Testis (tissue), 5 donors: ENCODE measurements at places on chromosomes 16 and 17. TPM values are rescaled to one million over a fixed set of nuclear protein-coding genes. Genes with fewer than 3 reads are reported as not detected.
A peak's percentile ranks its signal among the peaks of the same experiment; 100 is the strongest.

- no peaks in the 10 kb centered on the region for H3K27me3 ChIP-seq
- no peak for DNase-seq
- no peak overlapping the region for H3K4me3 ChIP-seq
- no peaks in the 10 kb centered on the region for H3K4me1 ChIP-seq
Measured at GRCh38 chr17:72236980-72237633, 116.3 kb downstream of the SOX9 start.

SMIM36 gene
- total RNA-seq, result 9.5 TPM

GRCh38 chr16:84054271-84054670 lies 11.7 kb upstream of the SLC38A8 start:
- no peaks in the 10 kb centered on the region for H3K36me3 ChIP-seq
- no peak overlapping the region for H3K4me3 ChIP-seq
- no peak for DNase-seq

CLEC3A gene
- 0.55 TPM for total RNA-seq

DNA sequence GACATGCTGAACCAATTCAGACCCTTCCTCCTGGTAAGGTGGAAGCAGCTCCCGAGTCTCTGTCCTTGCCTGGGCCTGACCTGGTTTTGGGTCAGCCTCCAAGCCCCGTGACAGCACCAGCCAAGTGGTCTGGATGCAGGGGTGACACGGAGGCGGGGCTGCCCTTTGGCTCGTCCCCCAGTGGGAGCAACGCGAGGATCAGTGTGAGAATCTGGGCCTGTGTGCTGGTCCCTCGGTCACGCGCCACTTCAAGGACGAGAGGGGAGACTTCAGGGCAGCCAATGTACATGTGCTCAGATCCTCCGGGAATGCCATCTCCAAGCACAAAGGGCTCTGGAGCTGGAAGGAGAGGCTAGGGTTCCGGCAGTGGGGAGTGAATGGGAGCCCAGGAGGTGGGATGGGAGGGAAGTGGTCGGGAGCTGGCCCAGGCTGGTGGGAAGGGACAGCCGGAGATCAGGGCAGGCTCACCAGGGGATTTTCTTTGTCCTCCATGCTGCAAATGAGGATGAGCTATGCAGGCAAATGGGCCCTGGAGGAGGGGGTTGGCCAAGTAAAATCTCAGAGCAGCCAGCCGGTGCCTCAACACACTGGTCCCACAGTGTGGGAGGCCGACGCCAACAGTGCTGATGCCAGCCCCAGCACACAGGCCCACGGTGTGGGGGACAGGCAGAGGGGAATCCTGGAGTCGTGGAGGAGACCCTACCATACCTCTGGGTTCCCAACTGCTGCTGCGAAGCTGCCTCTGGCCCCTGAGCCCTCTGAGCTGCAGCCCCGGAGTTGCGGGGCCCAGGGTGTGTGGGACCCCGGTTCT lies 4.2 kb upstream of the NDRG4 start:
- no peaks in the 10 kb centered on the region for H3K36me3 ChIP-seq
- H3K27me3 ChIP-seq, result no peaks in the 10 kb centered on the region

IL21R gene
- 0.87 TPM for total RNA-seq

GRCh38 chr16:22161999-22162655 lies at the start of gene SDR42E2:
SDR42E2 (plus strand) TSS chr16:22162506; CDS start chr16:22165583, 3,077 bp downstream.
- no peak within 1 kb of the TSS for H3K27ac ChIP-seq
- H3K4me1 ChIP-seq, result no peaks in the 10 kb centered on the region
- H3K4me3 ChIP-seq, result peak within 1 kb of the TSS; percentile 33
- DNase-seq, result no peak

TRAF7 gene
- total RNA-seq, result 36.0 TPM

GRCh38 chr17:35889241-35889640 lies 9.1 kb upstream of the CCL5 start:
- H3K27ac ChIP-seq, result no peak overlapping the region
- H3K36me3 ChIP-seq, result no peaks in the 10 kb centered on the region
- no peaks in the 10 kb centered on the region for H3K4me1 ChIP-seq
- H3K27me3 ChIP-seq, result no peaks in the 10 kb centered on the region
- no peak overlapping the region for H3K4me3 ChIP-seq
- no peak for DNase-seq

DNA sequence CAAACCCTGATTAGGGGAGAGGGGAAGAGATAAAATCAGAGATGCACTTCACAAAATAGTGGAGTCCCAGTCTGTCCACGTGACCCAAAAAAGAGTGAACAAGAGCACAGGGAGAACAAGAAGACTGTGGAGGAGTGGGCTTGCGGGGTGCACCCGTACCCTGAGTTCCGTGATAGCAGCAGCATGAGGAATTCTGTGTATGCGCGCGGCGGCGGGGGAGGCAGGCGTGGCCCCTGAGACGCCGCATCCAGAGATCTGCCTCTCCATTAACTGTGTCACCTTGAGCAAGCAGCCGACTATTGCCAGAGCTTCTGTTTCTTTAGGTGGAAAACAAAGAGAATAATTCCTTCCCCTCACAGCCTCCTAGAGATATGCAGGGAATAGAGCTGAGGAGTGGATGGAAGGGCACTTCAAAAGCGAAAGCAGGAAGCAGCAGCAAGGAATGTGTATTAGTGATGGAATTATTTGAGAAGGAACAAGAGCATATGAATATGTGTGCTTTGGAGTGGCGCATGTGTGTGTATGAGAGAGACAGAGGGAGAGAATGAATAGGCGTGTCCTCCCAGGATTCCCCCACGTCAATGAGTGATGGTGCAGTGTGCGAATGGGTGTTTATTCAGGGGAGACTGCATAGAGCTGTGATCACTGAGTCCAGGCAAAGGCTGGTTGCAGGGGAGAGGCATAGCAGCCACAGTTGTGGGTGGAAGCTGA lies 10.4 kb upstream of the SOX9 start:
- no peaks in the 10 kb centered on the region for H3K36me3 ChIP-seq
- no peaks in the 10 kb centered on the region for H3K27me3 ChIP-seq
- peaks cover 15% of the 10 kb centered on the region for H3K4me1 ChIP-seq
- peak; percentile 58 for DNase-seq
- H3K27ac ChIP-seq, result peak overlapping the region; percentile 59

- DNase-seq, result peak; percentile 77
- no peaks in the 10 kb centered on the region for H3K36me3 ChIP-seq
- H3K27ac ChIP-seq, result no peak overlapping the region
Measured at GRCh38 chr16:69112285-69113129, 7.1 kb downstream of the HAS3 start.

DNA sequence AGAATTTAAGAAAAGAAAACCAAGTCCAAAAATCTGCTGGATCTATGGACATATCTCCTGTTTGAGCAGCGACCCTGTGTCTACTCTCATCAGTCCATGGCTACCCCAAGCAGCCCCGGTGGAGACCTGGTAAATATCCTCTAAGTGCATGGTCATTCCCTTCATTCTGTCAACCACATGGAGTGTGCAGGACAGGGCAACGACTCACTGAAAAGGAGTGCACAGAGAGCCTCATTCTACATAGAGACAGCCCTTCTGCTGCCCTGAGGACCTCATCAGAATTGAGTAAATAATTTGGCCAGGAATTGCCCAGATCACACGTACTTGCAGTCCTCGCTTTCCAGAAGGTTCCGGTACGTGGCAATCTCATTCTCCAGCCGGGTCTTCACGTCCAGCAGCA lies 3.0 kb downstream of the KRT38 start:
- no peak overlapping the region for H3K27ac ChIP-seq
- no peak overlapping the region for H3K4me3 ChIP-seq
- no peaks in the 10 kb centered on the region for H3K36me3 ChIP-seq
- H3K4me1 ChIP-seq, result no peaks in the 10 kb centered on the region

DNA sequence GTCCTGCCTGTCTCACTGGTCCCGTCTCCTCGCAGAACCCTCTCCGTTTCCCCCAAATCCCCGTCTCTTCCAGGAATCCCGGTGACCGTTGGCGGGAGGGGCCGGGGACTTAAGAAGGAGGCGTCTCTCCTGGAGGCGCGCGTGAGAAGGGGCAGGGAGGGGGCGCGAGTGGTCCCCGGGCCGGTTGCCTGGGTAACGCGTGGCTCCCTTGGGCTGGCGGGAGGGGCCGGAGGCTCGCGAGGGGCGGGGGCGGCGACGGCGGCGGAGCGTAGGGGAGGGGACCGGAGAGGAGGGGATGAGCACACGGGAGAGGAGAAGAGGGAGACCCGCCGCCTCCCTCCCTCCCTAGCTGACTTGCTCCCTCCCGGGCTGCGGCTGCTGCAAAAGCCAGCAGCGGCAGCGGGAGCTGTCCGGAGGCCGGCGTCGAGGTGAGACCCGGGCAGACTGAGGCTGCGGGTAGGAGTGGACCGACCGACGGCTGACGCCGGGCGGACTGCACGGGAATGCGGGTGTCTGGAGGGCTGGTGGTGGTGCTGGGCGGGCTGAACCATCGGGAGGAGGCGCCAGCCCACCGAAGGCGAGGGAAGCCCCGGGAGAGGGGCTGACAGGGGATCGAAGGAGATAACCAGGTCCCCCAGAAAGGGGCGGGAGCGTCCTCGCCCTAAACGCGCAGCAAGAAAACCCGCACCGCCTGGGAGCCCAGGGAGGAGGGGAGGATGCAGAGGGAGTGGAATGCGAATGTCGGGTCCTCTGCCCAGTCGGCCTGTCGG lies at the start of gene PRRT2:
PRRT2 (plus strand) TSS at position 298 of the 770 bp plus-strand sequence. CDS start 862 bp downstream, outside the sequence.
- no peaks in the 10 kb centered on the region for H3K27me3 ChIP-seq
- H3K4me3 ChIP-seq, result peak within 1 kb of the TSS; percentile 68
- no peaks in the 10 kb centered on the region for H3K36me3 ChIP-seq
- H3K4me1 ChIP-seq, result peaks cover 74% of the 10 kb centered on the region
